ENCODE measurements at places on chromosomes 2 and 18.

DNA sequence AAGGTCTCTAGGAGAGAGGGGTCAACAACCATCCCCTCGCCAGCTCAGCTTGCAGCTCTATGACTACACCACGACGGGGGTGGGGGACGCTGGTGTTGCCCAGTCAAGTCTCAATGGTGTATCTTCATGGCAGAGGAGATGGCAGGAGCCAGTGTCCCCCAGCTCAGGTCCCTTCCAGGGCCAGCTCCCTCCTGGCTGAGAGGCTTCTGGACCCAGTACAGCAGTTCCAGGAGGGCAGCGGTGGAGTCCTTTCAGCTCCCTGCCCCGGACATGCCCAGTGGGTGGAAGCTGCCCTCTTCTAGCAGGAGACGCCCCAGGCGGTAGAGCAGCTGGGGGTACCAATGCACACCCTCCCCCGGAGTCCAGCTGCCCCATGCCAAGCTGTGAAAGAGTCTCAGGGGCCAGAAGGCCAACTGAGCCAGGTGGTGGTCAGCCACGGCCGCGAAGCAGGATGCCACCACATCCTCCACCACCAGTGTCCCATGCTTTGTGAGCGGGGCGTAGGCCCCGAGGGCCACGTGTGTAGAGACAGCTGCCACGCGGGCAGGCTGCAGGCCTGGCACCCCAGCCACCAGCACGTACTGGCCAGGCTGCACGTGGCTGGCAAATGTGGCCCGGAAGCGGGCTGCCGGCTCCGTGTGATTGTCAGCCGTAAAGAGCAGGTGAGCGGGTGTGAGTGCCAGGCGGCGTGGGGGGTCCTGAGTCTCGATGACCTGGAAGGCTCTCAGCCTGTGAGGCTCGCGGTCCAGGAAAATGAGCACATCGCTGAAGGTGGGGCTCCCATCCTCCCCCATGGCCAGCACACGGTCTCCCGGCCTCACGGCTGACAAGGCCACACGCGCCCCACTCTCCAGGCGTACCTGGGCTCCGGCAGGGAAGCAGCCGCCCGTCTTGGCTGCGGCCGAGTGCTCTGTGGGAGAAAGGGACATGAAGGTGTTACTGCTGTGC, 5.5 kb downstream of the IHH start:
- DNase-seq = no peak

DNA sequence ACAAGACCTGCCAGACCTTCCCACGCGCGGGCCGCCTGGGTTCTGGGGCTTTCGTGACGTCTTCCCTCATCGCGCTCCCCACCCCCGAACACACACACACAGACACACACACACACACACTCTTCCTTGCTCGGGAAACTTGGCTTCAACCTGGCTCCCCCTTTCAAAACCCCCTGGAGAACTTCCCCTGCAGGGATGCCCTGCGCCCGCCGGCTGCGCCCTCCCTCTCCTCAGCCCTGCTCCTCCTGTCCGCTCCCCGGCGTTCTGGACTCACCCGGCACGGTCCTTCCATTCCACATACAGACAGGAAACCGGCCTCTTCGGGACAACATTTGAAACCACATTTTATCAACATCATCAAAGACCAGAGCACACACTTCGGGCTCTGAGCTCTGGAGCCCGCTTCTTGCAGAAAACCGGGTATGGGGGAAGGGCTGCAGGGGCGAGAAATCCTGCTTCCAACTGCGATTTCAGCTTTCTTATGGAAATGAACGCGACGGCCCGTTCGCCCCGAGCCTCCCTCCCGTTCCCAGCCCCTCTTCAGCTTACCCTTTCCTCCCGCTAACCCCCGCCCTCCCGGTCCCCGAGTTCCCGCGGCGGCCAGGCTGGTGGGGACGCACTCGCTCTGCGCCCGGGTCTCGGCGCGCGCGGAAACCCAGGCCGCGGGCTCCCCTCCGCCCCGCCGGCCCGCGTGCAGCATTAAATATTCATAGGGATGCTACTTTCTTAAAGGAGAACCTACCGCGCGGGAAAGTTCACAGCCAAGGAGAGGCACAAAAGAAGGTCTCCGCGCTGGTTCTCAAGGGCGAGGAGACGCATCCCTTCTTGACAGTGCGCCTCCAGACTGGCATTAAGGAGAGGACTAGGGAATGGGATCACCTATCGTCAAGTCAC, 18.3 kb downstream of the POU3F3 start:
- DNase-seq = no peak

- no peak for DNase-seq
Measured at GRCh38 chr2:55345064-55345463, 74.6 kb downstream of the CCDC88A start.

- no peak for DNase-seq
Measured at GRCh38 chr2:118250463-118250862, 162.2 kb downstream of the INSIG2 start.

DNA sequence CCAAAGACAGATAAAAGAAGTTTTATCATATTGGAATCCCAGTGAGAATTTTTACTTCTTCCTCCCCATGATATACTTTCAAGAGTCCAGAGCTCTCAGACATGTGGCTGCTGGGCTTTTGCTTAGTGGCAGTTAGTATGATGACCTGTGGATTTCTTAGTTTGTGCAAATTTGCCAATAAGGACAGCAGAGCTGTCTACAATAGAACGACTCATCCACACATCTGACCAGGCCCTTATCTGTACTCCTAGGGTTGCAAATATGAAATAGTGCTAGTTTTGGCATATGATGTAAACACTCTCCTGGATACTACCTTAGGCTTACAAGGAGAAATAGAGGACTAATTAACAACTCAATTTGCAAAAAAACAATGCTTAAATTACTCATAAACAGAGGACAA, 758.4 kb upstream of the TMEFF2 start:
- DNase-seq = no peak

DNA sequence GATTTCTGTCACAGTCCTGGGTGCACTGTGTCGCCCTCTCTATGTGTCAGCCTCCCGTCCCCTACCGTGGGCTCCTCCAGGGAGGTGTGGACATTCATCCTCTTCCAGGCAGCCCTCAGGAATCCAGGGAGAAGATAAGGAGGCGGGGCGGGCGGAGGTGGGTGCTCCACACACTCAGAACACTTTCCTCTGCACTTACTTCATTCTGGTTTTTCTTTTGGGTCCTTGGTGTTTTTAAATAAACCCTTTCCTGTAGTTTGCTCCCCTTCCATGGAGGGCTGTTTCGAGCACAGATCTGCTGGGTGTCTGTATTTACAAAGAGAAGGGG, 183.9 kb downstream of the FAM210A start:
- no peak for DNase-seq

GRCh38 chr2:150944315-150944714, 317.3 kb downstream of the RBM43 start:
- DNase-seq = no peak

DNA sequence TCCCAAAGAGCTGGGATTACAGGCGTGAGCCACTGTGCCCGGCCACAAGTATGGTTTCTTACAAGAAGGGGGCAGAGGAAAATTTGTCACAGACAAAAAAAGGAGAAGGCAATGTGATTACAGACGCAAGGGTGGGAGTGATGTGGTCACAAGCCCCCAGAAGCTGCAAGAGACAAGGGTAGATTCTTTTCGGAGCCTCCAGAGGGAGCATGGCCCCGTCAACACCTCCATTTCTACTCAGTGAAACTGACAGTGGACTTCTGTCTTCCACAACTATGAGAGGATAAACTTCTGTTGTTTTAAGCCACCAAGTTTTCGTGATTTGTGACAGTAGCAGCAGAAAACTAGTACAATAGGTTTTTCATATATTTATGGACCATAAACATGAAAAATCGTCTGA, 2.1 kb upstream of the TCF7L1 start:
- DNase-seq = no peak

DNA sequence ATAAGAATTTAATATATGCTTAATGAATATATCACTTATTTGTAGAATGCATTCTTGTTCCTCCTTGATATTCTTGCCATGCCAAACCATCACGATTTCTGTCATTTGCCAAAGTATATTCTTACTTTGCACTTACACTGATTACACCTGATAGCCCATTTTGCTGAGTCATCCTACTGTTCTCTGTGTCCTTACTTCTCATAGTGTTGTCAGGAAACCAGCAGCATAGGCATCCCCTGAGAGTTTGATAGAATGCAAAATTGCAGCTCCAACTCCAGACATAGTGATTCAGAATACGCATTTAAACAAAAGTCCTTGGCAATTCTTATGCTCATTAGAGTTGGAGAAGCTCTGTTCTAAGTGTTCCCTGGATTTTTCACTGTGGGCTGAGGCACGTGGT, 687.1 kb downstream of the DPP10 start:
- no peak for DNase-seq

- no peak for DNase-seq
Measured at GRCh38 chr2:207256476-207257207, 90.9 kb upstream of the KLF7 start.

GRCh38 chr18:35982409-35983114, 10.1 kb downstream of the RMP24 start:
- DNase-seq = no peak

DNA sequence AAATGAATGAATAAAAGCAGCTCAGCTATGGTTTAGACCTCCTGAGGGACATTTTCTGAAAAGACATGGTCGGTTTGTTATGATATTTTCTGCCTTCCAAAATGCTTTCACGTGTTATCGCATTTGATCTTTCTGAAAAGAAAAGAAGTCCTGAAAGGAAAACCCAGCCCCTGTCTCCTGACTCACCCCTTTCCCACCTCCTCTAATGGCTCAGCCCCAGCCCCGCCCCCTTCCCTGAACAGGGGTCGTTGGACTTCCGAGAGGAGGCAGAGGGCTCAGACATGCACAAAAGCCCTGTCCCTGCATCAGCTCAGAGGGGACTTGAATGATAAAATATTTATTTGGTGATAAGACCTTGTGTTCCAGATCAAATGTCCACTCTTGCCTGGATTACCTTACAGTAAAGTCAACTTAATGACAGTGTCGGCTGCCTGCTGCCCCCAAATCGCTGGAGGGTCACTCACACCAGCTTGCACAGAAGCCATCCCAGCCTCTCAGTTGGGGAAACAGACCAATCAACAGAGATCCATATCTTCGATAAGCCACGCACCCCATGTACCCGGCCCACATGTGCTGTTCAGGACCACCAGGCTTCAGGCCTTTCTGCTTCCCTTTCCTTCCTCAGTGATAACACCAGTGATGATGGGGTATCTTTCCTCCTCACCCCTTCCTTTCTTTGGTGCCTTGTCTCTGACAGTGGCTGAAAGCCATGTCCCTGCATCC, 69.6 kb downstream of the CLHC1 start:
- no peak for DNase-seq

- DNase-seq = peak; percentile 87
Measured at GRCh38 chr2:10057231-10058107, 14.1 kb downstream of the KLF11 start.

DNA sequence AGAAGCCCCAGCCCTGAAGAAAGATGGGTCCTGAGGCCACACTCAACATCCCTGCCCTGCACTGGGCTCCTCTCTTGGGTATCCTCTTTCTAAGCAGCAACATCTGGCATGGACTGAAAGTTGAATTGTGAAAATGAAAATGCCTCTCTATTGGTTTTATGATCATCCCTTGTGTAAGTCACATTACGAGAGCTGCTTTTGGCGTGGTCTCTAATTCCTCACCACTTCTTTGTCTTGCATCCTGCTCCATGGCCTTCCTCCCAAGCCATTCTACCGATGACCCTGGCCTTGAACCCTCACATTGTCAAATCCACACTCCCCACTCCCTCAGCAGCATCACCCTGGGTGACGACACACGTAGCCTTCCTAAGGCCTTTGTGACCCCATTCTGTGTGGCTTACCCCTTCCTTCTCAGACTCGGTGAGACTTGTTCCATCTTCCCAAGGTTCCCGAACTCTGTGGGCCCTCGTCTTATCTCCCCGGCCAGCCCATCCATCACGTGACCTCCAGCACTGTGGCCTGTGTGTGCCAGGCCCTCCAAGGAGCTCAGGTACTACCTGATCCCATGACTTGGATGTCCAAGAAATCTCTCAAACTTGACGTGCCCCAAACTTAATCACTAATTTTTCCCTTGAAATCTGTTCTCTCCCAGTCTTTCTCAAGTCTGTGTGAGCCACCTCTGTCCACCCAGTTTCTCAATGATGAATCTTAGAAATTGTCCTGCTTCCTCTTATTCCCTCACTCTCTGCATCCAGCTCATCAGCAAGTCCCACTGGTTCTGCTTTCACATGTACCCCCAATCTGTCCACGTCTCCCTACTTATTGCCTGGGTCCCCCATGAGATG, 194.7 kb upstream of the HS6ST1 start:
- DNase-seq = no peak

GRCh38 chr2:42132966-42133641, 36.0 kb upstream of the EML4 start:
- DNase-seq = peak; percentile 61

- DNase-seq = no peak
Measured at GRCh38 chr2:68404164-68404563, 39.1 kb downstream of the PLEK start.

DNA sequence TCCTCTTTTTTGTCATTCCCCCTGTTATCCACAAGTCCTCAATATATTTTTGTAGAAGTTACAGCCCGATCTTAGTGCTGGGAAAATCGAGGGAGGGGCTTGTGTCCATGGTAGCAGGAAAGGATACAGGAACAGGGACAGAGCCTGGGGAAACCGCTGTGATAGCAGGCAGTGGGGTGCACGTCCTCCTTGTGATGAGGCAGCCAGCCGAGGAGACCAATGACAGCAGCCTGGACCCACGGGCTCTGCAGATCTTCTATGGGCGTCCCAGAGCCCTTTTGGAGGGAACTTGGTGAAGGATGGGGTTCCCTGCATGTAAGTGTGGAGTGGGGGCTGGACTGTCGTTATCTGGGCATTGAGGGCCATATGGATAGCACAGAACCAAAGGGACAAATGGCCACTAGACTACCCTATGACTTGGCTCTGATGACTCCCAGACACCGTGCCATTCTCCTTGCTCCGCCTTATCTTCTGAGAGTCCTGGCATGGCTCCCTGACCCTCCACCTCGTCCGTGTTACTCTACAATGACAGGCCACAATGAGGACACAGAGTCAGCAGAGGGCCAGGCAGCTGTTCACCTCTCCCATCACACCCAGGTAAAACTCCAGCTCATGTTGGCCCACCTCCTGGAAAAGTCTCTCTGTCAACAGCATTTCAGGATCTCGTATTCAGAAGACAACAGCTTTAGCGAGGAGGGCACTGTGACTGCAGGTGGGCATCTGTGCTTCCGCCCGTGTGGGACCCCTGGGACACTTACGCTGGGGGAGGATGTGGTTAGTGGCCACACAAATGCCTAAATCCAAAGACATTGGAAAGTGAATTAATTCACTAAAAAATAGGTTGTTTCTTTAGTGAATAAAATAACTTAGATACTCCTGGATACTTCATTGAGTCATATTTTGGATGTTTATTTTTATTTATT, 100.1 kb downstream of the VAPA start:
- no peak for DNase-seq

- DNase-seq = no peak
Measured at GRCh38 chr2:225574582-225575138, 175.2 kb downstream of the NYAP2 start.

- peak; percentile 20 for DNase-seq
Measured at GRCh38 chr2:167212014-167212648, 323.9 kb downstream of the XIRP2 start.
